Cardiac septum (tissue), 1 donor: ENCODE measurements at places on chromosomes 1 and 21. TPM values are rescaled to one million over a fixed set of nuclear protein-coding genes. Genes with fewer than 3 reads are reported as not detected.

DNA sequence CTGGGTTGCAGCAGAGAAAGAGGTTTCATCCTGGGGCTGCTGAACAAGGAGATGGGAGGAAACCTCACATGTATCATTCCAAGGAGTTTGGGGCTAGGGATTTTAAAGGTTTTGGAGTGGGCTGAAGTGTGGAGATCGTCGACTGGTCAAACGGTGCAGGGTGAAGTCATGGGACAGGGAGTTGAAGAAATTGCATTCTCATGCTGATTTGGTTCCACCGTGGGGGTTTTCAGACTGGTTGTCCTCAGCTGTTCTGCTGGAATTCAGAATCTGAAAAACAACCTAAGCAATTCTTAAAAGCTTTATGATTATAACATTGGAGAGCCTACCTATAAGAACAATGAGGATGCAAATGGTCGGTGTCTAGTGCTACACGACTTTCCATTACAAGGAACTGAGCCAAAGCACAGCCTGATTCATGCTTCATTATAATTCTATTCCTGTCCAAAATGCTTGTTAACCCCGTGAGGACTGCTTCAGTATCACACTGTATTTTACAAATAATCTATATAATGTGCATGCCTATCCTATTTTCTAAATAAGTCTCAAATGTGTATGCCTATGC, 242.7 kb downstream of the TM2D1 start:
- no peak for DNase-seq

GRCh38 chr21:26185021-26185420, 14.5 kb upstream of the APP start:
- DNase-seq: no peak

The RNF186 gene
- total RNA-seq: not detected

The FCGR3B gene
- total RNA-seq: 8.4 TPM

The CD53 gene
- 5.2 TPM for total RNA-seq
